ENCODE measurements at places on chromosomes 12 and 14.

DNA sequence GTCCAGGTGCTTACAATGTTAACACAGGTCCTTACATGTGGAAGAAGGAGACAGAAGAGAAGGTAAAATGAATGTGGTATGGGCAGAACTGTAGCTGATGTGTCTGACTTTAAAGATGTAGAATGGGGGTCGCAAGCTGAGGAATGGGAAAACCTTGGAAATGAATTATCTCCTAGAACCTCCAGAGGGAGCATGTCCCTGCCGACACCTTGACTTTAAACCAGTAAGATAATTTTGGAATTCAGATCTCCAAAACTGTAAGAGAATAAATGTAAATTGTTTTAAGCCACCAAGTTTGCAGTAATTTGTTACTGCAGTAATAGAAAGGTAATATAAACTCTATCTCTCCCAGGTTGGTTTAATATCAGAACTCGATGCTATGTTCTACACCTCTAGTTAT lies 80.1 kb upstream of the ALG10 start:
- DNase-seq: no peak

GRCh38 chr12:105040476-105040875 lies 43.8 kb downstream of the ALDH1L2 start:
- DNase-seq: no peak

- no peak for DNase-seq
Measured at GRCh38 chr14:23984891-23985602, 3.7 kb upstream of the DHRS4L2 start.

GRCh38 chr12:103647267-103647666 lies 60.2 kb downstream of the STAB2 start:
- DNase-seq: no peak

- no peak for DNase-seq
Measured at GRCh38 chr14:57712102-57712501, 153.8 kb downstream of the SLC35F4 start.

DNA sequence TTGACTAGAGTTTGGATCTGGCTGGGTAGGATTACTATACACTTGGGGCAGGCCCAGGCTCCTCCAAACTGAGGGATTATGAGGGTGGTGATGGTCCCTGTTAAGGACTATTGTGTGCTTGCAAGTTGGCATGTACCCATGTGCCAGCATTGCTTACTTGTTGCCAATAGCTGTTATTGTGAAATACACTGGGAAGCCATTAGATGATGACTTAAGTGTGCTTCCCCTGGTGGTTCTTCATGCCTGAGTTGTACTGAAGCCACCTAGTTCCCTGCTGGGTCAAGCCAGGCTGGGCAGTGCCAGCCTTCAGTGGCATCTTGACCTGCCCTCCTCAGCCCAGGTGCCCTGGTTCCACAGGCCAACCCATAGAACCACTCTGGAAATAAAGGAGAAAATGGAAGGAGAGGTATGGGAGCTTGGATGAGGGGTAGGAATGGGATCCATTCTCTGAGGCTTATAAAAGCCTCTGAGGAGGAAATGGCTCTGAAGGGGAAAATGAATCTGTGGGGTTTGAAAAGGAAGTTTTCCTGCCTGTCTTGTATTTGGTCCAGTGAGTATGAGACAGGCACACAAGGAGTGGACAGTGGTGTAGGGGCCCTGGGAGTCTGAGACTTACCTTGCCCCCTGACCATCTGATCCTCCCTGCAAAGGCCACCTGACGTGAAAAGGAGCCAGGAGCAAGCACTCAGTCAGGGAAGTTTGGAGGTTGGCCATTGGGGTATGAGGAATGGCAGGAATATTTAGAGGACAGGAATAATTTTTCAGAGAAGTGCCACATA lies 724 bp downstream of the LTB4R start:
- no peak for DNase-seq

GRCh38 chr12:106288494-106289195 lies 13.9 kb upstream of the TCP11L2 start:
- no peak for DNase-seq

- no peak for DNase-seq
Measured at GRCh38 chr12:59977779-59978178, 381.9 kb downstream of the SLC16A7 start.

DNA sequence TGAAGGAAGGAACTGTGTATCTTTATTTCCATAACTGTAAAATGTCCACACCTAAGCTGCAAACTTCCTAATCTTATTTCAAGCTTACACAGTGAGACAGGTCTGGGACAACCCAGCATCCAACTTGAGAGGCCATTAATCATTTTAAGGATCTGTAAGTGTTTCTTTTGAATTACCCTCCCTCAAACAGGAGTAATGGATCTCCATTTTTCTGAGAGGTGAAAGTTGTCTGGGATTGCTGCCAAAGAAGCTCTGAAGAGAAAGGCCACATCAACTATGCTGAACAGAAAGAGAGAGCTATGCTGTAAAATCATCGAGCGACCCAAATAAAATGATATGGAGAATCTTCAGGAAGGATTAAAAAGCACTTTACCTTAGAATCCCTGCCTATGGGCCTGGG lies 131.7 kb upstream of the CPNE8 start:
- no peak for DNase-seq

- peak; percentile 59 for DNase-seq
Measured at GRCh38 chr14:101964297-101965180, at the start of gene DYNC1H1. Gene DYNC1H1 (plus strand): TSS chr14:101964573. CDS start chr14:101964692, 119 bp downstream.

- DNase-seq: no peak
Measured at GRCh38 chr14:80844872-80845271, 96.7 kb downstream of the CEP128 start.

GRCh38 chr12:120481022-120481767 lies 11.6 kb upstream of the SRSF9 start:
- no peak for DNase-seq

GRCh38 chr12:116381744-116382685 lies 104.5 kb upstream of the MED13L start:
- DNase-seq: peak; percentile 77
